Activated T-cell treated with anti-CD3 and anti-CD28 coated beads, Interleukin-2, amount 50 U/mL, for 24 hours (primary cell): ENCODE measurements at places on chromosomes 12 and 14.

GRCh38 chr12:61998791-61999190 is 261.4 kb upstream of the USP15 start:
- H3K4me1 ChIP-seq: no peaks in the 10 kb centered on the region
- H3K27me3 ChIP-seq: no peaks in the 10 kb centered on the region
- no peaks in the 10 kb centered on the region for H3K36me3 ChIP-seq
- no peak overlapping the region for H3K27ac ChIP-seq
- no peak for DNase-seq

DNA sequence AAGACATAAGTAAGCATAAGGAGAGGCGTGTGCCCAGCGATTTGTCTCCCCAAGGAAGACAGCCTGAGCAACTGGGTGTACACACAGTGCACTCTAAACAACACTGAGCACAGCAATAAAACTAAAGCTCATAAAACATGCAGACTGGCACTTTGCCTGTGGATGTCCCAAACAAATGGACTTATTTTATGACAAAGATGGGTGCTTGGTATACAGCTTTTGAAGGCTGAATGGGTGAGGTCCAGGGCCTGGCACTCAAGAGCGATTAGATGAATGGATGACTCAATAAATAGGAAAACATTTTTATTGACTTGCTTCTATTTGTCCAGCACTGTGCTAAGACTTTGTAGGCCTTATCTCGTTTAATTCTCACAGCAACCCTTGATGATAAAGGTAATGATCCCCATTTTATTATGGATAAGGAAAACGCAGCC is 28.5 kb downstream of the LGMN start:
- peaks cover 5% of the 10 kb centered on the region for H3K4me1 ChIP-seq
- no peak overlapping the region for H3K4me3 ChIP-seq
- no peaks in the 10 kb centered on the region for H3K36me3 ChIP-seq
- DNase-seq: no peak
- no peak overlapping the region for H3K27ac ChIP-seq

- no peak overlapping the region for H3K27ac ChIP-seq
- no peak overlapping the region for H3K4me3 ChIP-seq
- no peak for DNase-seq
Measured at GRCh38 chr14:77342726-77343397, 22.0 kb downstream of the GSTZ1 start.

DNA sequence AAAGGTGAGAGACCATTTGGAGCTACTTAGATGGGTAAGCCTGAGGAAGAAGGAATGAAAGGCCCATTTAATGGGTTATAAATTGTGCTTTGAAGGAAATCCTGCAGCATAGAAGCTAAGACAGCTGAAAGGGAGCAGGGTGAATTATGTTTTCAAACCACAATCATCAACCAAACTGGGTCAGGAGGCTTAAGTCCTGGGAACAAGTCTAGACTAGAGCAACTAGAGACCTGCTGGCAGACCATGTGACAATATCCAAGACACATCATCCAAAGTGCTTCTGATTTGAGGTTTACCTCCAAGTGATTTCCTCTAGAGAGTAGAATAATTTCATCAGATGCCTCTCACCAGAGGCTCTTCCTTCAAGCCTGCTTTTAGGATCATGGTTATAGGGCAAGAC is 53.7 kb downstream of the MAP3K9 start:
- DNase-seq: no peak
- H3K4me1 ChIP-seq: no peaks in the 10 kb centered on the region
- H3K4me3 ChIP-seq: no peak overlapping the region
- H3K27me3 ChIP-seq: no peaks in the 10 kb centered on the region
- H3K36me3 ChIP-seq: peaks cover 33% of the 10 kb centered on the region

DNA sequence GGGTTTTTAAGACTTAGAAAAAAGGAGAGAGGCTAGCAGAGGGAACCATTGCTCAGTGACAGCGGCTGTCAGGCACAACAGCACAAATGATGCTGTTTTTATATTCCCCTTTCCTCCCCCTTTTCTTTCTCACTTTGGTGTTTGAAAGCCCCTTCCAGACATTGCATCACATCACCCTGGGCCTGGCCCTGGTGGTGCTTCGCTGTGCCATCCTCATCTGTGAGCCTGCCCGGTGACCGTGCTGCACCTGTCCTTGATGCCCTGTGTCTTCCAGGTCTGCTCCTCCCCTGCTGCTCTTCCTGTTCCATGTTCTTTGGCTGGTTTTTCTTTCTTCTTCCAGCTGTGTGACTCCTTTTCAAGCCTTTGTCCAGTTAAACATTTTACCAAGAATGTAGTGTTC is 24.8 kb downstream of the KLC1 start:
- H3K27me3 ChIP-seq: no peaks in the 10 kb centered on the region
- peaks cover 57% of the 10 kb centered on the region for H3K36me3 ChIP-seq
- peak overlapping the region; percentile 83 for H3K27ac ChIP-seq
- no peak for DNase-seq
- H3K4me1 ChIP-seq: peaks cover 20% of the 10 kb centered on the region
- H3K4me3 ChIP-seq: no peak overlapping the region

DNA sequence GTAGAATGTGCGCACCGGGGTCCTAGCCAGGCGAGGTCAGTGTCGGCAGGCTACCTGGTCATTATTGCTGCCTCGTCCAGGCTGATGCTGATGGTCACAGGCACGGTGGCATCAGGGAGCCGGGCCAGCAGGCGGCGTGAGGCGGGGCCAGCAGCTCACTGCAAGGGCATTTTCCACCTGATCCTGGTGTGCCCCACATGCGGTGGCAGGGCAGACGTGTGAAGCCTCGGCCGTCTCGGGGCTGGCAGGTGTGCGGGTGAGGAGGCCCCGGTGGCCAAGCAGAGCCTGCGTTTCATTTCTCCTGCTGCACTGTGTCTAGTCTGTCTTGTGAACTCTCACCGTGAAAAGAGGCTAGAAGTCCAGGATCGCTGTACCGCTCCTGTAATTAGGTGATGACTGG is 12.0 kb upstream of the AMN start:
- no peaks in the 10 kb centered on the region for H3K4me1 ChIP-seq
- peaks cover 68% of the 10 kb centered on the region for H3K36me3 ChIP-seq
- DNase-seq: no peak
- no peak overlapping the region for H3K4me3 ChIP-seq
- no peaks in the 10 kb centered on the region for H3K27me3 ChIP-seq

- DNase-seq: no peak
- no peaks in the 10 kb centered on the region for H3K36me3 ChIP-seq
- peaks cover 2% of the 10 kb centered on the region for H3K4me1 ChIP-seq
- peaks cover 2% of the 10 kb centered on the region for H3K27me3 ChIP-seq
- H3K4me3 ChIP-seq: no peak overlapping the region
Measured at GRCh38 chr14:103543721-103544387, 14.9 kb downstream of the TRMT61A start.

GRCh38 chr12:119699199-119699760 is 31.3 kb downstream of the PRKAB1 start:
- H3K36me3 ChIP-seq: peaks cover 13% of the 10 kb centered on the region
- H3K4me1 ChIP-seq: no peaks in the 10 kb centered on the region
- H3K27me3 ChIP-seq: no peaks in the 10 kb centered on the region
- H3K4me3 ChIP-seq: no peak overlapping the region

GRCh38 chr14:24712909-24713308 is 78.9 kb upstream of the GZMB start:
- H3K27ac ChIP-seq: no peak overlapping the region
- H3K4me3 ChIP-seq: no peak overlapping the region
- peaks cover 8% of the 10 kb centered on the region for H3K4me1 ChIP-seq

DNA sequence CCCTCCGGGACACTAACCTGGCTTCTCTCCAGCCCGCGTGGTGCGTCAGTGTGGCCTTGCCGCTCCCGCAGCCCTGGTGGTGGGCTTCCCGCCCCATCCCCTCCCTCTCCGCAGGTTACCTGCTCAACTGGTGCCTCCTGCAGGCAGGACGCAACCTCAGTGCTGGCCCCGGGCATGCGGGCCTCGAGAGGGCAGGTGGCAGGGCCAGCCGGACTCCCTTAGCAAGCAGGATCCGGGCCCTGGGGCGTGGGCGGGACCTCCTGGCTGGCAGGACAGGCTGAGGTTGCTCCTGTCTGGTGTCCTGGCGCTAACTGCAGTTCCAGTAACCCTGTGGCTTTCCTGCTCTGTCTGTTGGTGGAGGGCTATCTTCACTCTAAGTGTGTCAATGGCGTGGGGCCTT is 8.6 kb upstream of the ADSS1 start:
- H3K4me1 ChIP-seq: no peaks in the 10 kb centered on the region
- no peak overlapping the region for H3K4me3 ChIP-seq
- H3K27ac ChIP-seq: peak overlapping the region; percentile 41

DNA sequence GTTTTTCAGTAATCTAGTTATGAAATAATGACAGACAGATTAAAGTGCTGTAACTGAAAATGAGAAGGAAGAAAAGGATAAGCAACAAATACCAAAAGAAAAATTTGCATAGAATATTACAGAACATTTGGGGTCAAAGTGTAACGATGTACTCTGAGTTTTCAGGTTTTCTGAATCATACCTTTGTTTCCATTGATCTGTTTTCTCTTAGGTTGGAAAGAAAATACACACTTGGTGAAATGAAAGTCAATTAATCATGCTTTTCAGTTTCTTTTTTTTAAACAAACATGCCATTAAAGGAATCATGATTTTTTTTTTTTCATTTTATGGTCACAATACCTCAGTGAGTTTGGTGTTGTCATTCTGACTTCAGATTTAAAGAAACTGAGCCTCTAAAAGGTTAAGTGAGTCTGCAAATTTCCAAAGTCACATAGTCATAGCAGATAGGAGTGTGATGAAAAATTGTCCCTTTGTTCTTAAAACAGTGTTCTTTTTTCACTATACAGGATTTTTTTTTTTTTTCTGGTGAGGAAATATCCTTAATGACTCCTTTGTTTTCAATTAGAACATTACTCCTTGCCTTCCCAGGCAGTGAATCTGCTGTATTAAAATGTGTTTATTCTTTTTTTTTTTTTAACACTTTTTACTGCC is 35.9 kb upstream of the PZP start:
- DNase-seq: no peak
- H3K27ac ChIP-seq: peak overlapping the region; percentile 91
- H3K36me3 ChIP-seq: peaks cover 2% of the 10 kb centered on the region
- no peak overlapping the region for H3K4me3 ChIP-seq
- peaks cover 17% of the 10 kb centered on the region for H3K27me3 ChIP-seq
- peaks cover 59% of the 10 kb centered on the region for H3K4me1 ChIP-seq

DNA sequence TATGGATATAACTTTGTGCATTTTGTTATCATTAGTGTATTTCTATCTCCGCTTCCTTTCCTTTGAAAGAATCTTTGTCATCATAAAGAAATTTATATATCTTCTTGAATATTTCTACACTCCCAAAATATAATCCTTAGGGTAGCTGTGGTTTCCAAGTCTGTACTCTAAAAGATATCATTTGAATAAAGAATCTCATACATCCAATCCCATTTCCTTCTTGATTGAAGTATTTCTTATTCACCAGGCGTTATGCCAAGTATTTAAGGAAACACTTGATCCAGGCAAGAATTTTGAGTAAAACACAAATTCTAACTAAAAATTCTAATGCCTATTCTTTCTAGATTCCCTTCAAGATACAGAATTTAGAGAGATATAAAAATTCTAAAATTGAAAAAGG is 821.8 kb downstream of the GALC start:
- no peaks in the 10 kb centered on the region for H3K27me3 ChIP-seq
- H3K27ac ChIP-seq: no peak overlapping the region
- H3K36me3 ChIP-seq: no peaks in the 10 kb centered on the region
- no peak overlapping the region for H3K4me3 ChIP-seq

- no peaks in the 10 kb centered on the region for H3K27me3 ChIP-seq
- DNase-seq: no peak
- H3K36me3 ChIP-seq: no peaks in the 10 kb centered on the region
Measured at GRCh38 chr14:93156693-93157369, 27.9 kb downstream of the MOAP1 start.

DNA sequence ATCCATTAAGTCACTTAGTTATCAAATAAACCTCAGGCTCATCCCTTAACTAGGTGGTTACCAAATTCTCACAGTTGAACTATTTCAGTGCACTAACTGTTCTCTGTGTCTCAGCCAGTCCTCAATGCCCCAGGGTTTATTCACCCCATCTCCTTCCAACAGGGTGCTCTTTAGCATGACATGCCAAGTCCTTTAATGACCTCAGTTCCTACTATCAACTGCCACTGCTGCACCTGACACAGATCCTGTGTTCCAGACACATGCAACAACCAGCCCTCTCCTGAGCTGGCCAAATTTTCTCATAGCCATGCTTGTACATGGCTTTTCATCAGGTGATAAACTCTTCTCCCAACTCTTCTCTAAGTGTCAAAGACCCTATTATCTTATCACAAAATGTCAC is 80.0 kb downstream of the ATXN2 start:
- no peak for DNase-seq
- no peak overlapping the region for H3K4me3 ChIP-seq
- H3K27ac ChIP-seq: no peak overlapping the region

DNA sequence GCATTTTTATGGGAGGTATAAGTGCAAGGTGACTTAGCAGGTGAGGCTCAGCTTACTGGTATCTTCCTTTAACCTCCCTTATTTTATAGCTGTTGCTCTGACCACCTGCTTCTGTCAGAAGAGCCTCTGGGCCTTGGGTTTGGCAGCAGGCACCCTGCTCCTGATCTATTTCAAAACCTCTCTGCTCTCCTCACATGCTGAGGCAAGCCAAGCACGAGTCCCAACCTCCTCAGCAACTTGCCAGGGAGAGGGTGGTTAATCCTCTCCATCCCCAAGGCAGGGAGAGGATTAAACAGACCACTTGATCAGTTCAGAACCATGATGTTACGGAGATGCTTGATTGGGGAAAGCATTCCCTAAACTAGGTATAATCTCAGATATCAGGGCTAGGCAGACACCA is 5.4 kb downstream of the PLEKHH1 start:
- no peak for DNase-seq
- H3K4me1 ChIP-seq: peaks cover 16% of the 10 kb centered on the region
- no peaks in the 10 kb centered on the region for H3K36me3 ChIP-seq
- peaks cover 38% of the 10 kb centered on the region for H3K27me3 ChIP-seq
- no peak overlapping the region for H3K4me3 ChIP-seq
- H3K27ac ChIP-seq: no peak overlapping the region

- H3K4me1 ChIP-seq: no peaks in the 10 kb centered on the region
- no peak overlapping the region for H3K27ac ChIP-seq
- no peaks in the 10 kb centered on the region for H3K36me3 ChIP-seq
- no peak overlapping the region for H3K4me3 ChIP-seq
- no peak for DNase-seq
Measured at GRCh38 chr14:81085596-81085995, 130.2 kb downstream of the TSHR start.
